SW 1271 (cell line): ENCODE measurements at places on chromosomes 16 and 17.
A peak's percentile ranks its signal among the peaks of the same experiment; 100 is the strongest.

DNA sequence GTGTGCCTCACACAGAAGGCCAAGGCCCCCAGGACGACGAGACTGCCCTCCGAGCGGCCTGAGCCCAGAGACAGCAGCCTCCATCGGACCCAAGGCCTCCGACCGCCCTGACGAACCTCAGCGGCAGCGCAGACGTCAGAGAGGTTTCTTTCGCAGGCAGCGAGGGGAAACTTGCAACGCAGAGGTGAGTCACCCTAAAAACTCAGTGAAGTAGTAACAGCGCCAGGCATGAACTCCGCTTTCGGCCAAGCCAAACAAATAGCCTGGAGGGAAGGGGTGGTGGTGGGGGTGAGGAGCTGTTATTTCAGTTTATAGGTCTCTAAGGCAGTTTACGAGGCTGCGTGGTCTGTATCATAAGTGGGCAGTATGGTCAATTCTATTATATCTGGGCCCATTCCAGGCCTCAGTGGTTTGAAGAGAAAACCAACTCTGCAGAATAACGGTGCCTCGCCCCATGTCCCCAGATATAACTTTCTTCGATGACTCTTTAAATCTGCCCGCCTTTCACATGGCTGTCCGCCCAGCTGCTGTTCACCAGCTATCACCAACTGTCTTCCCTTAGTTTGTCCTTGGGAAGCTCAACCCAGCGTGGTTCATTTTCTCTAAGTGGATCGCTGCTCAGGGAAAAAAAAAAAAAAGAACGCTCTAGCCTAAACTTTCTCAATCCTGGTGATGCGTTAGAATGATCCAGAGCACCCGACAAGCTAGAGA, 43.5 kb upstream of the FOXF1 start:
- DNase-seq: no peak

GRCh38 chr16:35308674-35309073, 1849.3 kb downstream of the TP53TG3F start:
- no peak for DNase-seq

DNA sequence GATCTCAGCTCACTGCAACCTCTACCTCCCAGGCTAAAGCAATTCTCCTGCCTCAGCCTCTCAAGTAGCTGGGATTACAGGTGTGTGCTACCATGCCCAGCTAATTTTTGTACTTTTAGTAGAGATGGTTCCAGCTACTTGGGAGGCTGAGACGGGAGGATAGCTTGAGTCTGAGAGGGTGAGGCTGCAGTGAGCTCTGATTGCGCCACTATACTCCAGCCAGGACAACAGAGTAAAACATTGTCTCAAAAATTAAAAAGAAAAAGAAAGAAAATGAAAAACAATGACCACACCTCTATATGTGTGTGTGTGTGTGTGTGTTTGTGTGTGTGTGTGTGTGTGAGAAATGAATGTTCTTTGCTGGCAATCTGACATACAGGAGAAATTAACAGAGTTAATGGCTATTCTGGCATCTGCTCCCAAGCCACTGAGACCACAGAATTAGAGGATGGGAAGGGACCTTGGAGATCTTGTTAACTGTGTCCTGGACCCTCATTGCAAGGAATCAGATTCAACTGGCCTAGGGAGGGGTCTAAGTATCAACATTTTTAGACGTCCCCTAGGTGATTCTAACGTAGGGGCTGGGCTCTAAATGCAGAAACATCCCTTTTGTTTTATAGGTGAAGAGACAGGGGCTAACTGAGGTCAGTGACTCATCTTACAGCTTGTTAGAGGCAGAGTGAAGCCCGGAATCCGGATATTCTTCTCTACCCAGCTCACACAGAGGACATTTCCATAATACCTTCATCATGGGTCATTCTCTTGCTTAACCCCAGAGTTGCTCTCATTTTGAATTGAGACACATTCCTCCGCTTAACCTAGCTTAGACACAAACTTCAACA, 16.4 kb upstream of the MARCHF10 start:
- DNase-seq: peak; percentile 76

DNA sequence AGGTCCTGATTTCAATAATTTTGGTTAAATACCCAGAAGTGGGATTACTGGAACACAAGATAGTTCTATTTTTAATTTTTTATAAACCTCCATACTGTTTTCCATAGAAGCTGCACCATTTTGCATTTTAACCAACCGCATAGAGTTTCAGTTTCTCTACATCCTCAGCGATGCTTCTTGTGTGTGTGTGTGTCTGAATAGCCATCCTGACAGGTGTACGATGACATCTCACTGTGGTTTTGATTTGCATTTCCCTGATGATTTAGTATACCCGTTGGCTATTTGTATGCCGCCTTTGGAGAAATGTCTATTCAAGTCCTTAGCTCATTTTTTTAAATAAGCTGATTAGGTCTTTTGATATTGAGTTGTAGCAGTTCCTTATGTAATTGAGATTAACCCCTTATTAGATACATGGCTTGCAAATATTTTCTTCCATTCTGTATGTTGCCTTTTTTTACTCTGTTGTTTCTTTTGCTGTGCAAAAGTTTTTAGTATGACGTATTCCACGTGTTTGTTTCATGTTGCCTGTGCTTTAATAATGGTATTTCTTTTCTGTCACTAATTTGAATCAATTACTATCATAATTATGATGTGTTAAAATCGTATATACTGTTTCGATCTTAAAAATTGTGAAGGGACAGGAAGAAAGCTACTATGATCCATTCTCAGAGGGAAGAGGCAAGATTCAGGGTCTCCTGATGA, 227.2 kb upstream of the MON1B start:
- no peak for DNase-seq

DNA sequence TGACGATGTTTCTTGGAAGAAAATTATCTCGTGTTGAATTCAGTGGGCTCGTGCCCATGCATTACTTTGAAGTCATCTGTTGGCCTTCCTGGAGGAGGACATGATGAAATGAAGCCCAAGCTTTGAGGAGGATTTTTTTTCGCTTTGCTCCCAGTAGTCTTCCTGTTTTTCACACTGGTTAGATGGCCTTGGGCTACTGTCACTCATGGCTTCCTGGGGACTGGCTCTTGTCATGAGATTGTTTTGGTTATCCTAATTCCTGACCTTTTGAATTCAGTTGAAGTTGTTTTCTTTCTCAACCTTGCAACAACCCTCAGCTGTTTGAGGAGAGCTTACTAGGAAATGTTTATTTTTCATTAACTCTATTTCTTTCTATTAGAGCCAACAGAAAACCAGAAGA, 430.7 kb downstream of the HS3ST3B1 start:
- no peak for DNase-seq

DNA sequence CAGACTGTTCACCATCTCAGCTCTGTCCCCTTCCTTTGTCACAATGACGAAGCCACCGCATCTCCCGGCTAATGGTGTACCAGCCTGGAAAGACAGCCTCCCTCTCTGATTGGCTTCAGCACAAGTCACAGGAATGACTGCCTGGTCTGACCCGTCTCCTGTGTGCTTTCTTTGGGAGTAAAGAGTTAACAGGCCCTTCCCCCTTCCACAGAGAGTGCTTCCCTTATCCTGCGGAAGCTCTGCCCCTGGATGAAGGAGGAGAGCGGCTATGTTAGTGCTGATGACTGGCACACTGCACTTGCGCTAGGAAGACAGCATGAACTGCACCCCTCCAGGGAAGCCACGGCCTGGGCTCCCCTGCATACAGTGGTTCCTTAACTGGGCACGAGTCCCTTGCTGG, 11.3 kb downstream of the USB1 start:
- DNase-seq: no peak
